Stimulated activated CD8-positive, alpha-beta memory T cell treated with anti-CD3 and anti-CD28 coated beads, Interleukin-15, amount 100 ng/mL, for 48 hours (primary cell): ENCODE measurements at places on chromosomes 2 and 18.

GRCh38 chr2:138838851-138839620 is 58.8 kb upstream of the NXPH2 start:
- no peak for DNase-seq

DNA sequence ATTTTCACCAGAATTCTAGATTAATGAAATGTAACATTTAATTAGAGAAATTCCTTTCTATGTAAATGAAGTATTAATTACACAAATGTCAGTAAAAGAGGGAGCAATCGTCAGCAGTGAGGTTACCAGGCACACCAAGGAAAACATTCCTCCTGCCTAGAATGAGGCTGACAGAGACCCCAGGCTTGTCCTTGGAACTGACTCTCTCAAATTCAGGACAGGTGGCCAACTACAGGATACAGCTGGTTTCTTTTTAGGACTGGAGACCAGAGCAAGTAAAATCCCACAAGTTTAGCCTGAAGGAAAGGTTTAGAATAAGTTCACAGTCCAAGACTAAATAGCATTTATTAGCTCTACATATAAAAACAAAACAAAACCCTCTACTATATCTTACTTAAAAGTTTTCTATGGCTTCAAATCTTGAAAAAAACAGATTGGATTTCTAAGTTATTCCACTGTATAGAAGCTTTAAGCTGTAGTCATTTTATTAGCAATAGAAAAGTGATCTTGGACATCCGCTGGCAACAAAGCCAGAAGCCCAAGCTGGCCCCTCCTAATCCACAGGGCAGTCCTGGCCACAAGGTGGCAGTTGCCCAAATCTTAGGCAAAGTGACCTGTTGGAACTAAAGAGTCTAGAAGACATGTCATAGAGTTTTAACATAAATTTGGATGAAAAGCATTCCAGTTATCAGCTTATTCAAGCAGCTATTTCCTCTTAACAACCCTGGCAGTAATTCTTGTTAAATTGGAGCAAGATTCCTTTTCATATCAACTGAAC is 81.0 kb downstream of the SP3 start:
- DNase-seq: no peak

DNA sequence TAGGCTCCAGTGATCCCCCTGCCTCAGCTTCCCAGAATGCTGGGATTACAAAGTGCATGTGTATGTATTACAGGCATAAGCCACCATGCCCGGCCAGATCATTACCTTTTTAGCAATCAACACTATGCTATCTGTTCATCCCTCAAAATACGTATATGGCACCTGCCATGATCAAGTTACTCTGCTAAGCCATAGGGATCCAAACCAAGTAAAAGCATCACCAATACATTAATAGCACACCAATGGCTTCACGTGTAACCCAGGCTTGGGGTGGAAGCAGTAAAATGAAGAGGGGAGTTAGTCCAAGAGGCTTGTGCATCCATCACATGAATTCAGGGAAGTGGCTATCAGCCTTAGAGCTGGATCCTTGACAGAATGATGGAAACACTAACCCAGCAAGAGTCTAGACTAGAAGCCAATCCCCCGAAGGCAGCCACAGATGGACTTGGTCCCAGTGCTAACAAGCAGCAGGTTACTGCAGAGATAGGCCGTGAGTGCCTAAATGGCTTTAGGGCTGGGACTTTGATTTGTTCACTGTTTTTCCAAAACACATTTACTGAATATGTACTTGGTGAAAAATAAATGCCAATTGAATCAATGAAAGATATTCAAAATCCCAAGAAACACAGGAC is 11.3 kb downstream of the HDLBP start:
- DNase-seq: no peak

GRCh38 chr2:71465961-71466300 is 12.6 kb downstream of the DYSF start:
- DNase-seq: no peak

GRCh38 chr2:190420801-190421200 is 12.6 kb downstream of the MFSD6 start:
- no peak for DNase-seq

- DNase-seq: no peak
Observed at GRCh38 chr2:73063909-73064875, 7.3 kb downstream of the SFXN5 start.

DNA sequence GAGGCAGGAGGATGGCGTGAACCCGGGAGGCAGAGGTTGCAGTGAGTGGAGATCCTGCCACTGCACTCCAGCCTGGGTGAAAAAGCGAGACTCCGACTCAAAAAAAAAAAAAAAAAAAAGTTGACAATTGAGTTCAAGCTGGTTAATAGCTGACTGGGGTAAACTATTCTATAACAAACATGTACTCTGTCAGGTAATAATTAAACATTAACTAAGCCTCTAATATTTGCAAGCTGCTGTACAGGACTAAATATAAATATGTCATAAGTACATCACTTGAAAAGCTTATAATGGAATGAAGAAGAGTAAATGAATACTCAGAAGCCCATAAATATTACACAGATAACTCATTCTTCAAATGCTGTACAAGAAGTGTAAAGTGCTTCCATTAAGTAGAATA is 190.4 kb upstream of the CRIM1 start:
- DNase-seq: no peak

GRCh38 chr2:216700781-216701180 is 5.4 kb upstream of the IGFBP5 start:
- DNase-seq: no peak

DNA sequence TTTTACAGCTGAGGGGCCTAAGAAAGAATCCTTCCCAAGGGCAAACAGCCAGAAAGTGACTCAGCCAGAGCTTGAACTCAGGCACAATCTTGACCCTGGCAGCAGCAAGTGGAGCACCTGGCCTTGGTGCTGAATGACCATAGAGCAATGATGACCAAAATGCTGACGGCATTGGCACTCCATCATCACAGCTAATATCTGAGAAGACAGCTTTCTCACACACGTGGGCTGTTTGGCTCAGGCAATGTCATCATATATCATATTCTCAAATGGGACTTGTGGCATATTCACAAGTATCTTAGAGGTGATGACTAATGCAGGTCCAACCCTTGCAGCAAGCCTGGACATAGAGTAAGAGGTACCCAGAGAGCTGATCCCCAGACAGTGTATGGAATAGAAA is 443.9 kb upstream of the MYT1L start:
- no peak for DNase-seq

- no peak for DNase-seq
Observed at GRCh38 chr2:233413046-233413445, 58.8 kb downstream of the DGKD start.

DNA sequence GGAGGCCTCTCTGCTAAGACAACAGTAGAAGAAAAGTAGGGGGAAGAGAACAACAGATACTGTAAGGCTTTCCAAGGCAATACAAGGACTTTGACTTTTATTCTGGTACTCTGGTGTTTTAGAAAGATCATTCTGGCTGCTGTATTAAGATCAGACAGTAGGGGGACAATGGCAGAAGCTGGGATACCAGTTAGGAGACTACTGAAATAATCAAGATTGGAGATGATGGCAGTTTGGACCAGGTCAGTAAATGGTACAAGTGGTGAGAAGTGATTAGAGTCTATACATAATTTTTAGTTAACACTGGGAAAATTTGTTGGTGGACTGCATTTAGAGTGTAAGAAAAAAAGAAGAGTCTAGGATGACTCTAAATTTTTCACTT is 139.7 kb downstream of the ROCK1 start:
- DNase-seq: no peak
